ENCODE measurements at places on chromosomes 5 and 9. TPM values are rescaled to one million over a fixed set of nuclear protein-coding genes. Genes with fewer than 3 reads are reported as not detected.

GRCh38 chr5:11477786-11478185 is 426.5 kb downstream of the CTNND2 start:
- DNase-seq, result no peak

Gene AGPAT2
- 160 TPM for total RNA-seq

DNA sequence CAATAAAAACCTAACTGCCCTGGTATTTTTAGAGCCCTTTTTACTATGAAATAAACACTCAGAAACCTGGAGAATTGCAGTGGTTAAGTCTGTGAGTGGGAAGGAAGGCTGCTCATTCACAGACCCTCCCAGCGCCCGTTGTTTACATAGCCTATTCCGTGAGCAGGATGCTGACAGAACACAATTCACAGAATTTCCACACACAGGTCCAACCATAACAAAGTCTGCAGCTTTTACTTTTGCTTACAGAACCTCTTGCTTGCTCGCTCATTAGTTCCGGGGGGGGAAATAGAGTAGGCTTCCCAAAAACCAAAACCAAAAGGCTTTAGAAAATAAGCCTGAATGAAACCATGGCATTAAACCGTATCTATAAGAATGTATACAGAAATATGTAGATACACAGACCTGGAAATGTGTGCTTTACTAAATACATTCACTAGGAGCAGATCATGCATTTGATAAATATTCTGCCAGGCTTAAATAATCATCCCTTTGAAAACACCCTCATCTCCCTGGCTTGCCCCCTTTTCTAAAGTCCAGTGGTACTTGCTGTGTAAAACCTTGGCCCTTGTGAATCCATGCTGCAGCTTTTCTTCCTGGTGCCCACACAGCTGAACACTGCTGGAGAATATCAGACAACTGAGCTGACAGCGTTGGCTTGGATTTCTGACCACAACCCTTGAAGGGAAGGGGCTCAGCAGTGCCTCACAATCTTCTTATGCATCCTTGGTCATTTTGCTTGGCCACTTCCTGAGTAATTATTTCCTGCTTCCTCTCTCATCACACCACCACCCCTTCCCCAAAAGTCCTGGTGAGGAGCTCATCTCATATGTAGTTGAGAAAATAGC is 128.0 kb downstream of the FANCC start:
- no peak for DNase-seq

Gene PAEP
- total RNA-seq, result not detected

DNA sequence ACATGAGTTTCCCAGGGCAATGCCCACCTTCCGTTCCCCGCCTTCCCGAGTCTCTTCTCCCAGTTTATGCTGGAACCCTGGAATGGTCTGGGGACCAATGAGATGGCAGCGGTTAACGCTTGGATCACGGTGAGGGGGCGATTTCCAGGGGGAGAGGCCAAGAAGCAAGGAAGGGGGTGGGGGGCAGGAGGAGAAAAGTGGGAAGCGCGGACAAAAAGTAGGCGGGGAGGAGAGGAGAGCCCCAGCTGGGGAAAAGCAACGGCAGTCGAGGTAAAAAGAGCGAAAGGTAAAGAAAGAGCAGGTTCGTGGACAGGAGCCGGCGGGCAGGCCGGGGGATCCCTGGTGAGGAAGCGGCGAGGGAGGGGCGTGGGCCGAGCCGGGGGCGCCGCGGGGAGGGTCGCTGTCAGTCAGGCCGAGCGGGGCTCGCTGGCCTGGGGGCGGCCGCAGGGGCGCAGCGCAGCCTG is 508 bp upstream of the SNCAIP start:
- no peak for DNase-seq

Gene C9orf40
- 8.0 TPM for total RNA-seq

Gene PTCH1
- 6.6 TPM for total RNA-seq

DNA sequence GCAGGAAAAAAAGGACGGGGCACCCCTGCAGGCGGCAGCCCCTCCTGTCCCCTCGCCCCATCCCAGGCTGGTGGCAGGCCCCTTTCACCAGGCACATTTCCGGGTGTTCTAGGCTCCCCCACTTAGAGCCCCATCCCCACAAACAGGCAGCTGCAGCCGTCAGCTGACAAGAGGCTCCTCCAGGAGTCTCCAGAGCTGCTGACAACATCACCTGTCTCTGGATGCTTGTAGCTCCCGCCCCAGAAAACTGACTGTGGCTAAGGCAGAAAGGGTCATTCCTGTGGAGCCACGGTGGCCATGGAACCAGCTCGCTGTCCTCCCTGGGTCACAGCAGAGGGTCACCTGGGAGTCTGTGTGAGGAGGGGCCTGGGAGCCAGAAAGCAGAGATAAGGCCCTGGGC is 50.9 kb downstream of the HMCN2 start:
- DNase-seq, result no peak

DNA sequence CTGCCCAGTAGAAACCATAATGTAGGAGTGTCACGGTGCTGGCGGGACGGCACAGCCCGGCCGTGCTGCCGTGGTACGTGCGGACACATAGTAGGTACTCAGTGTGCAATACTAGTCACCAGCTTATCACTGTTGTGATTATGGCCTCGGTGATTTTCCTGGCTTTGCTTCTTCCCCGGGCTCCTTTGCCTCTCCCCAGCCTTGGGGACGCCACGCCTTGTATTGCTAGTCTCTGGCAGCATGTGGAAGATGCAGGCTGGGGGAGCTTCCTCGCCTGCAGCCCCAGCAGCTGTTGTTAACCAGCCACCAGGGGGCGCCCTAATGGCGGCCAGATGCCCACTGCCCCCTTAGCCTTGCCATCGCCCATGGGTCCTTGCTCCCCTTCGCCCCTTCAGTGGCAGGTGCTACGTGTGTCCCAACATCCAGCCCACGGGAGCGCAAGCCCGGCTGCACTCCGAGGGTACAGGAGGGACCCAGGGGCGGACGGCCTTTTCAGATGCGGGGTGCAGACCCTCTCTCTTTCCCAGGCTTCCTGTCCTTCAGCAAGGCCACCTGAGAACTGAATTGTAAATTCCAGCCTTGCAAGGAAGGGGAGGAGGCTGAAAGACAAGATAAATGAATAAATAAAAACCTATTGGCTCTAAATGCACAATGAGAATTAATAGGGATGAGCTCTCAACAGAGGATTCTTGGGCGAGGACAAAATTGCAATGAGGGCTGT is 8.0 kb downstream of the NTNG2 start:
- peak; percentile 48 for DNase-seq

- DNase-seq, result no peak
Observed at GRCh38 chr5:109553846-109554245, 135.9 kb upstream of the MAN2A1 start.

Gene PDLIM4
- 0.99 TPM for total RNA-seq

DNA sequence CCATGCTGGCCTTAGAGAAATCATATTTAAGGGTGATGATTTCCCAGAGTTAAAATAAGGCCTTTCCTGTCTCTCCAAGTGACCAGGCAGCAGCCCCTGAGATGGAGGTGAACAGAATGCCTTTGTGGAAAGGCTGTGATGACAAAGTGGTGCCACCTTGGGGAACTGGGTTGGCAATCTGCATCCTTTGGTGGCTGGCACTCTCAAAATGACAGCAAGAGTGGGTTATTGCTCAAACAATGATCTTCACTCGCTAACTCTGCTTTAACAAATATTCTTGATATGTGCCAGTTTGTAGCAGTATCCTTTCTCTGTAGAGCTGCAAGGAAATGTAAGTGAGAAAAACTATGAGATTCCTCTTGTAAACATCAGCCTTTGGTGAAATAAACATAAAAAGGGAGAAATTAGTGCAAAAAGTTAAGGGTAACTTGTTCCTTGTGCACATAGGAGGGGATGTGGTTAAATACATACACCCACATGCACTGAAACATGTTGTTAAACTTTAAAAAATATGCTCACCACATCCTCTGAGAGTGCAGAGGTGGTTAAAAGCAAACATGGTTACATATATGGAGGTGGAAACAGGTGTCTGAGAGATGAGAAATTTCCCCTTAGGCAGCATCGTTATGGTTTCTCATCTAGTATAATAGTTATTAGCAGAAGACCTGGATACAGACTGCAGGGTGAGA is 373.4 kb upstream of the CTNND2 start:
- no peak for DNase-seq

DNA sequence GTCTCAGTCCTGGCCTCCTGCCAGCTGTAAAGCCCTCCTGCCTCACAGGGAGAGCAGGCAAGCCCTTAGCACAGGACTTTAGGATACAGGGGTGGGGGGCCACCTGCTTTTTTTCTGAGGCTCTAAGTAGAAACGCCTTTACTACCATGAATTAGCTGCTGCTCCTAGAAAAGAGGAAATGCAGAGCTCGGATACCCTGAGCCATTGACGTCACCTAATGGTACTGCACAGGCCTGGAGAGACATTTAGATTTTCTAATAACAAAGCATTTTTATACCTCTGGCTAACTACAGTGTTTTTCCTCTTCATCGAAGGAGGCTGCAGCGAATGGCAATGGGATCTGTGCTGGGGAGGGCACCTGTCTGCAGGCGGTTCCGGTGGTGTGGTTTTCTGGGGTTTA is 137.0 kb downstream of the WDR41 start:
- no peak for DNase-seq

- DNase-seq, result no peak
Observed at GRCh38 chr9:27413511-27414219, 110.4 kb upstream of the IFNK start.

Gene SETX
- total RNA-seq, result 22.6 TPM

- no peak for DNase-seq
Observed at GRCh38 chr5:178279026-178279722, 46.6 kb upstream of the PHYKPL start.

Gene KIF4B
- not detected for total RNA-seq

Gene CARD6
- 1.2 TPM for total RNA-seq

- no peak for DNase-seq
Observed at GRCh38 chr5:73865315-73865714, 239.3 kb downstream of the ARHGEF28 start.

Gene SEMA4D
- total RNA-seq, result 18.5 TPM

DNA sequence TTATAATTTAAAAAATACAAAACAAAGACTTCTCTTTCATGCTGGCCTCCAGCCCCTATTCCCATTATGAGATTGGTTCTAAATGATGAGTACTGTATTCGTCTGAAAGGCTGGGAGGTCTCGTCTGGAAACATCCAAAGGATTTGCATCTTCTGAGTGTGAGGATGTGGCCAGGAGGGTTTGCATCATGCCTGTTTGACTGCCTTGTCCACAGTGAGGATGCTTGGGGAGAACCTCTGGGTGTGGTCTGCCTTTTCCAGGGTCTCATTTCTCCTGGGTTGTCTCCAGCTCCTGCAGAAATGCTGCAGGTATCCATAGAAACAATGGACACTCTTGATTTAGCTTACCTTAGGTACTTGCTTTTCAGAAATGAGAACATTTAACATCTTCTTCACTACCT is 26.4 kb upstream of the CXCL14 start:
- DNase-seq, result no peak

GRCh38 chr5:73042993-73043392 is 77.4 kb upstream of the TMEM171 start:
- no peak for DNase-seq

GRCh38 chr9:131524665-131525315 is 6.3 kb downstream of the UCK1 start:
- no peak for DNase-seq

- DNase-seq, result no peak
Observed at GRCh38 chr5:4976902-4977301, 163.2 kb upstream of the ADAMTS16 start.

Gene HTR4
- 0.15 TPM for total RNA-seq

Gene RFX3
- 4.6 TPM for total RNA-seq

DNA sequence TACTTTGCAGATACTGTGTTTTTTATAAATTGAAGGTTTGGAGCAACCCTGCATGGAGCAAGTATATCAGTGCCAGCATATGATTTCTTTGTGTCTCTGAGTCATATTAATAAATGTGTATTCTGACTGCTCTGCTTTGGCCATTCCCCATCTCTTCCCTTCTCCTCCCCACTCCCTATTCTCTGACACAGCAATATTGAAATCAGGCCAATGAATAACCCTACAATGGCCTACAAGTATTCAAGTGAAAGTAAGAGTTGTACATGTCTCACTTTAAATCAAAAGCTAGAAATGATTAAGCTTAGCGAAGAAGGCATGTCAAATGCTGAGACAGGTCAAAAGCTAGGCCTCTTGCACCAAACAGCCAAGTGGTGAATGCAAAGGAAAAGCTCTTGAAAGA is 82.2 kb upstream of the TLX3 start:
- no peak for DNase-seq

All from HT-29 (cell line).